ENCODE measurements at places on chromosomes 2 and 18.

GRCh38 chr2:152380261-152381055, 45.5 kb downstream of the FMNL2 start:
- no peak for DNase-seq

DNA sequence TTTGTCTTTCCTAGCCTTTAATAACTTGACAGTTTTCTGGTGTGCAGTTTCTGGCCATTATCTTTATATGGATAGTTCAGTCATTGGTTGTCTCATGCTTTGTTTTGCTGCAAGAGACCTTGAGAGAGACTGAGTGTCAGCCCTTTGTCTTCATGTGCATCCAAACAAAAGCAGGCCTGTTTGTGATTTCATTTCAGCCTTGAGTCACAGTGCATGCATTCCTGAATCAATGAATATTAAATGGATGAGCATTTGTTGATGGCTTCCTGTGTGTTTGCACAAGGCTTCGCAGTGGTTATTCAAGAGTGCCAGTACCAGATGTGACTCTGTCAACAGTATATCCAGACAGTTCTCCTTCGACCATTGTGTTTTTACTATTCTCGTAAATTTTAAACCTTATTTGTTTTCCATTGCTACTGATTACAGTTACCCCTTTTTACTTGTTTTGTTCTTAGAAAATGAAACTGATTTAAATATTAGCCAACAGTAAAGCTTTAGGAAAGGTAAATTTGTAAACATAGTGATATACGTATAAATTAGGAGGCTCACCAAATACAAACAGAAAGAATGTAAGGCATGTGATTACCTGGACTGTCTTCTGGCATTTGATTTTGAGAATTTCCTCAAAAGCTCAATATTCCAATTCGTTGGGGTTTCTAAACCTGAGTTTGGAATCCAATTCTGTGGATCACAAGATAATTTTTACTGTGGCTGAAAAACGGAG, 319.8 kb downstream of the CTNNA2 start:
- DNase-seq = no peak

DNA sequence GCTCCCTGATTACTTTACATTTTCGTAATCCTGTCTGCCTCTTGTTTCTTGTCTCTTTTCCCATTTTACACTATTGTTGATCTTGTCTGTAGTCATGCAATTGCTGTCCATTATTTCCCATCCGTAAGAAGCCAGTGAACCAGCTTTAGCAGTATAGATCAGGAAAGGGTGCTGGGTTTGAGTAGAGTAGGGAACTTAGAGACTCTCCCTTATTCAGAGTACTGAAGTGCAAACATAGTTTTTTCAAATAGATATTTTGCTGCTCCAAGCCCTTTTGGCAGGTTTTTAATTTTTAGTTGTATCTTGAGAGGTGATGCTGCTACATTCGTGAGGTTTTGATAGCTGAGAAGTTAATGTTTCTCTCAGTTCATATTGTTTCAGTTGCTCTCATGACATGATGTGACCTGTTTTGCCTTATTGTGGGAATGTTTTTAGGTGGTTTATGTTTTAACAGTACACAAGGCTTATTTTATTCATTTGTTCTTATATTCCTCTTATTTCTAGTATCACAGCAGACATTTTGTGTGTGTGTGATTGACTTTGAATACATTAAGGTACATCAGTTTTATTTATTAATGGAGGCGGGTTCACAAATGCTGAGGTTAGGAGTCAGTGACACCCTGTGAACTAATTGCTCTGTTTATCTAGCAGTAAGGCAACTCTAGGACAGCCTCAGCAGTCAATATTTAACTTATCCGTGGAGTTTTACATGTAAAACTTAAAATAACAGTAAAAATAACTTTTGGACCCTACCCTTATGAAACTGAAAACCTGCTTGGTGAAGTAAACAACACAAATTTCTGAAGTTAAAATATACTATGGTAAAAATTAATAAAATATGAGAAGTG, 118.4 kb downstream of the ZNF407 start:
- no peak for DNase-seq

DNA sequence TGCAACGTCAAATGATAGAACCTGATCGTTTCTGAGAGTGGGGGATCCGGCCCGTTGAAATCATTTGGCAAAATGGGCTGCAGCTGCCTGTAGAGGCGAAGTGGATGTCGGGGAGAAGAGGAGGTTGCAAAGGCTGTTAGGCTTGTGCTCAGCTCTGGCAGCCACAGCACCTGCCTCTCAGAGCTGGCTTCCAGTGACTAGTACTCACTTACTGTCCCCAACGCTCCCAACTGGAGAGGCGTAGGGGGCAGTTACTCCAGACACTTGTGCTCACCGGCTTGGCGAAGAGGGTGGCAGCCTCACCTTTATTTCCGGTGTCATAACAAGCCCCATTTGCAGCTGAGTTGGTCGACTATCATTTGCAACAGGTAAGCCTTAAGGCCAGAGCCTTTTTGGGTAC, 37.9 kb downstream of the NCK2 start:
- no peak for DNase-seq

DNA sequence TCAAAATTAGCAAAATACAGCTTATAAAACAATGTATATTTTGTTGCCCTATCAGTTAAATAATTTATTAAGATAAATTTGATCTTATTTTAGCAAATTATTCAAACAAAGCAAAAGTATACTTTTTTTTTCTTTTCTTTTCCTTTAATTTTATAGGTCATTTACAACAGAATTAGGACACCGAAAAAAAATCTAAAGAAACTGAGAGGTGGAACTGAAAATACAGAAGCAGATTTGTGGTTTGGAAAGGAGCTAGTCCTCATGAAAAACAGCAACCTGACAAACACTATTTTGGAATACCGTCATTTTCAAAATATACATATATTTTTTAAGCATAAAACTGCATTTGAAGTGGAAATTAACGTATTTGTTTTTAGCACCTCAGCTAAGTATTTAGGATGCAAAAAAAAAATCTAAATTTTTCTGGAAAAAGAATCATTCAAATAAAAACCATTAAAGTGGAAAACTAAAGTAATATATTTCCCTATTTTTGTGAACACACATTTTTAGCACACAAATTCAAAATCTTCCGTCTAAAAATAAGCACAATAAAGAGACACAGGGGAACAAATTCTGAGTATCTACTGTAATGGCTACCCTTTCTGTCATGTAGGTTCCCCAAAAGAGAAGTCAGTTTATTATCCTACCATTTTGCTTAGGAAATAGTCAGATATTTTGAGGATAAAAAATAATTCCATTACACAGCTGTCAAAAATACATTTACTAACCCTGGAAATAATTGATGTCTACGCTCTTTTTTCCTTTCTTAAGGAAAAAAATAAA, 2.7 kb downstream of the CCDC88A start:
- no peak for DNase-seq

DNA sequence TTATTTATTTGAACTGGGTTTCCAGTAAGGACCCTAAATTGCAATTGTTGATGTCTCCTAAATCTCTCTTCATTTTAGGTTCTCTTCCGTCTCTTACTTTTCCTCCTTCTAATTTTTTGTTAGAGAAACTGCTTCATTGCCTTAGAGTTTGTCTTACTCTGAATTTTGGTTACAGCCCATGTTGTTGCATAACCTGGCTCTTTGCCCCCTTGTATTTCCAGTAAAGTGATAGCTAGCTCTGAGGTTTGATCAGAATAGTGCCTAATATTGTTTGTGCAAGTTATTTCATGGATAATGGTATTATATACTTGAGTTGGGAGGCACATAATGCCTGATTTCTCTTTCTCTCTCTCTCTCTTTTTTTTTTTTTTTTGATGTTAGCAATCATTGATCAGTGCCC, 71.8 kb downstream of the MGAT5 start:
- DNase-seq = no peak

- DNase-seq = no peak
These were observed 43.0 kb downstream of the KLF7 start for GRCh38 chr2:207122651-207123334.

DNA sequence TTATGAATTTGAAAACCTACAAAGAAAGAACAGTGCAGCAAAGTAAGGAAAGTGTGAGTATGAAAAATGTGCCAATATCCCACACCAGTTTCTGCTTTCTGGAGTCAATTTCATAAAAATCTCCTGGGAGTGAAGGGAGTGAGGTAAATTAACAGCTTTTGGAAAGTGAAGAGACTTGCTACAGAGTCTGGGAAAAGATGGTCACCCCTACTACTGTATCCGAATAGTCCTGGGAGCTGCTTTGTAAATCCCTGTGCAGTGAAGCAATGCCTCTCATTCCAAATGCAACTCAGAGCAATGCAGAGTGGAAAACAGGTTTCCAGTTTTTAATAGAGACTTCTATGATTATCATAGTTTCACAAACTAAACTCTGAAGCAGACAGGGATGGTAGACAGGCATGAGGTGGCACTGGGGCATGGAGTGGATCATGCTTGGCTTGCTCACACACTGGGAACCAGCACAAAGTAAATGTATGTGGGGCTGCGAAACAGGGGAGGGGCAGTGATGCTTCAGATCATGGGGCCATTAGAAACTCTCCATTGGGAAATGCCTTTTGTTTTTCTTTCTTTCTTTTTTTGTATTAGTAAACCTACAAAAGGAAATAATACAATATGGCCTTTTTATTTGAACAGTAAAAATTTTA, 10.6 kb downstream of the COL5A2 start:
- no peak for DNase-seq

- DNase-seq = no peak
These were observed 54.7 kb downstream of the UGGT1 start for GRCh38 chr2:128145651-128146050.

- no peak for DNase-seq
These were observed 5.5 kb upstream of the QPCT start for GRCh38 chr2:37338933-37339332.

DNA sequence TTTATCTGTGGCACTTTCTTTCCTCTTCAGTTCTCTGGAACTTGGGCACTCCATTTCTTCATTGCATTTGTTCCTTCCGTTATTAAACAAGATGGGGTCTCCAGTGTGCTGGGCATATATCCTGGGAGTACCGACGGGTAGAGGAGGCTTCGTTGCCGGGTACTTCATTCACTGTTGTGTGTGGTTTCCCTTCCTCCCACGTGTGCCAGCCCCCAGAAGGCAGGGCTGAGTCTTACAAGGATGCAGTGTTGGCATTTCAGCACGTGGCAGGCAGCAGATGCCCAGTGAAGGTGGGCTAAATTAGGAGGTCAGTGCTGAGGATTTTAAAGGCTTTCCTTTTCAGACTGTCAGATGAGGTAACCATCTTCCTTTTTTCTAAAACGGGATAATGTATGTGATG, 58.6 kb downstream of the MGAT5 start:
- no peak for DNase-seq

GRCh38 chr2:160909781-160910242, 250.4 kb upstream of the TANK start:
- DNase-seq = no peak

DNA sequence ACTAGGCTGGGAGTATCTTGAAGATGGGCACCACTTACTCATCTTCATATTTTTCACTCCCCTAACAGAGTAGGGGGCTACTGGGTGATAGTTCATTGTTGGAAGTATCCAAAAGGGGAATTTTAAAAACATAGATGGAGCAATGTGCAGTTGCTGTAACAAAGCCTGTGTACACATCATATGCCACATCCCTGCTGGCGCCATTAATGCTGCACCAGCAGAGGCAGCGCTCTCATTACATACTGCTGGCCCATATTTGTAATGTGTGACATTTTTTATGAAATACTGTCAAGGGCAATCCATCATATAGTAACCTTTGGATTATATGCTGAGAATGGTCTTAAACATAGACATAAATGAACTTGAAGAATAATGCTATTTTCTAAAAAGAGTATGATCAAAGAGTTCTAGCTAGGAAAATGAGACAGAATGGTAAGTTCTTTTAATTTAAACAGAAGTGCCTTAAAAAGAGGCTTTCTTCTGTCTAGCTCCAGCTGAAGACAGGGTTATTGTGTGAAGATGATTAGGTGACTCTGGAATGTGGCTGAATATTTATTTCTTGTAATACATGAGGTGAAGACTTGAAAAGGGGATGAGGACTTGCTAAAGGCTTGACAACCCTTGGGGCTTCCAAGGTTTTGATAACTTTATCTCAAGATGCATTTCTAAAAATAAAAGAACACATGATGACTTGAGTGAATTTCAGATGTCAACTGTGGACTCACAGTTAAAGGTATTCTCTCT, 2.4 kb upstream of the TMEM178A start:
- DNase-seq = no peak

DNA sequence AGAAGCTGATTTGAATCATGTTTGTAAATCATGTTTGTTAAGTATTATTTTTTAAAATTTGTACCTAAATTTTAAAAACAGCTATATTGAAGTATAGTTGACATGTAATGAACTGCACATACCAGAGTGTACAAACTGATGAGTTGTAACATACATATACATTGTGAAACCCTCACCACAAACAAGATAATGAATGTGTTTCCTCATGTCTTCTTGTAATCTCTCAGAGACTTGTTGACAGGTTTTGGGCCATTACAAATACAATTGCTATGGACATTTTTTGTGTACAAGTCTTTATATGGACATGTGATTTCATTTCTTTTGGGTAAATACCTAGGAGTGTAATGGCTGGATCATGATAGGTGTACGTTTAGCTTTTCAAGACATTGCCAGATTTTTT, 21.5 kb downstream of the WDR43 start:
- no peak for DNase-seq

- DNase-seq = no peak
These were observed 35.6 kb downstream of the EMX1 start for GRCh38 chr2:72952961-72953360.

- no peak for DNase-seq
These were observed 524.2 kb downstream of the TRIB2 start for GRCh38 chr2:13240789-13241487.

DNA sequence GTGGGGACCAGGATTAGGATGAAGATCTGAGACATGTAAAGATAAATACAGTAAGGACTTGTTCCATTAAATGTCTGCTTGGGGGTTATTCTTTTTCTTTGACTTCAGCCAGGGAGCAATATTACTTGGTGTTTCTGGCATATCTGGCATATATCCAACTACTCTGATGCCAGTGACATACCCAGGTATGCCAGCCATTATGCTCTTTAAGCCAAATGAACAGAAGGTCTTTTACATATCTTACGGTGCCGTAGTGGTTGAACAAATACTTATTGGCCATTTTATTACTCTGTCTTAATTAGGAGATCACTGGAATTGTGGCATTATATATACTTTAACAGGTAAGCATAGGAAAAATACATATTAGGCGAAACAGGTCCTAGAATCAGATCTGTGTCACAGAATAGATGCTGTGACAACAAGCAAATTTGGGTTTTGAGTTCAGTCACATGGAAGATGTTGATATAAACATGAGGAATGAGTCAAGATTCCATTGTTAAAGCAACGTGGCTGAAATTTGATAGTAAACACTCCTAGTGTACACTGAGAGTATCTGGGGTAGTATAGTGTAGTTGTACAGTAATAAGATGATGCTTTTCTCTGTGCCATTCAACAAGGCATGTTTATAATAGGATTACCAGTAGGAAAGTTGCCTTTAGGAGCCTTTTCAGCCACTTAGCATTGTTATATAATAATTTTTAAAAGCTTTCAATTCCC, 62.6 kb downstream of the KCTD18 start:
- no peak for DNase-seq
